Activated CD8-positive, alpha-beta T cell treated with anti-CD3 and anti-CD28 coated beads for 36 hours (primary cell): ENCODE measurements at places on chromosomes 11 and 22. TPM values are rescaled to one million over a fixed set of nuclear protein-coding genes. Genes with fewer than 3 reads are reported as not detected.
A peak's percentile ranks its signal among the peaks of the same experiment; 100 is the strongest.

The C22orf15 gene
- total RNA-seq: 2.1 TPM

The RASSF10 gene
- not detected for total RNA-seq

The C11orf86 gene
- not detected for total RNA-seq

The MRGPRX1 gene
- not detected for total RNA-seq

The VPREB1 gene
- not detected for total RNA-seq

The KCNE3 gene
- total RNA-seq: not detected

DNA sequence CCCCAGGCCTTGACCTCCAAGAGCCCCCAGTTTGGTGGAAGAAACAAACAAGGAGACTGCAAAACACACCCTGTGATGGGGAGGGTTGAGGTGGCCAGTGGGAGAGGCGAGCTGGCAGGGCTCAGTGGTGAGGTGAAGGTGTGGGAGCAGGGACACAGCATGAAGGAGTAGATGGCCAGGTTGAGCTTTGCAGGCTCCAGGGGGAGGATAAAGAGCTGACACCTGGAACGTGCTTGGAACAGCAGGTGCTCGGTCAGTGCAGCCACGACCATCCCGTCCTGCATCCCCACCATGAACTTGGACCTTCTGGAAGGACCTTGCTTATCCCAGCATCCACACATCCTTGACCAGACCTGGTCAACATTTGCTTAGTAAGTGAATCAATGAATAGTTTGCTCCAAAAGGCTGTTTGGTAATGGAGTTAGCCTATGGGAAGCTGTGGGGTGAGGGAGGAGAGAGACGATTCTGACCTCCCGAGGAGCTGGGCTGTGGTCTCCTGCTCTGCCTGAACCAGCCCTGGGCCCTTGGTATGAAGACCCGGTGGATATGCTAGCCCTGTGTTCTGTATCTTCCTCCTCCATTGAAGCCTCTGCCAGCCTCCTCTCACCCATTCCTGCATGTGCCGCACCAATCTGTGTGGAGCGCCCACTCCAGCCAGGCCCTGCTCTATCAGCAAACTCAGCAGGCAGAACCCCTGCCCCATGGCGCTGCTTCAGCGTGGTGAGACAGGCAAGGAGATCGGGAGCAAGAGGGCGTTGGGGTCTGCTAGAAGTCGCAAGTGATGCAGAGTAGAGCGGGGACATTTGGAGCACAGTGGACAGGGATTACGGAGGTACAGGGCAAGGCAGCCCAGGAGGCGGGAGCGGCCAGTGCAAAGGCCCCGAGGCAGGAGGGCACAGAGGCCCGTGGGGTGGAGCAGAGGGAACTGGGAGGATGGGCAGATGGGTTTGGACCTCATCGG is 9.9 kb downstream of the LINC01488 start:
- H3K36me3 ChIP-seq: no peaks in the 10 kb centered on the region
- H3K4me1 ChIP-seq: no peaks in the 10 kb centered on the region
- DNase-seq: no peak
- no peak overlapping the region for H3K27ac ChIP-seq

DNA sequence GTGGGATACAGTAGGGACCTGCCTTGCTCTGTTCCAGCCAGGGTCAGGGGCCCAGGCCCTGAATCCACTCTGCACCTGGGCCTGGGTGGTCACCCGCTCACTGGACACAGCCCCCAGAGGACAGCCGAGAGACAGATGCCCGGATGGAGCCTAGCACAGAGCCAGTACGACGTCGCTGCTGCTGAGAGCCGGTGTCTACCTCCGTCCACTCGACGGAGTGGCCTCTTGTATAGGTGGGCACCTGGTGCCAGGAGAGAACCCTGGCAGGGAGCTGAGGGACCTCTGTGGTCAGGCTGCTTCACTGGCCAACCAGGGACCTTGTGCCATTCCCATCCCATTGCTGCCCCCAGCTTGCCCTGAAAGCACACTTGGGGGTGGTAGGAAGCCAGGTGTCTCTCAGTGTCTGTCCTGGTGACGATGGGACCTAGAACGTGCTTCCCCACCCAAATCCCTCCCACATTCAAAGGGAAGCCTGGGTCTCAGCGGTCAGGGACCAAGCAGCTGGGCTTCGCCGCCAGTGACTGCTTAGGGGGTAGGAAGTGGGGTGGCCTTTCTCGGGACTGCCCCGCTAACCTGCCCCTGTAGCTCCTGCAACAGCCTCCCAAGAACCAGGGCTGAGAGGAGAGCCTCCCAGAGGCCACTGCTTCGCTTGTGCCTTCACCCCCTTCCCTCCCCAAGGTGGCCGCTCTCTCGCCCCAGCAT is 10.3 kb upstream of the CERK start:
- H3K27ac ChIP-seq: peak overlapping the region; percentile 87
- H3K36me3 ChIP-seq: no peaks in the 10 kb centered on the region
- DNase-seq: no peak
- H3K4me1 ChIP-seq: peaks cover 26% of the 10 kb centered on the region
- H3K27me3 ChIP-seq: no peaks in the 10 kb centered on the region

GRCh38 chr11:93591247-93591898 is 48.2 kb upstream of the SMCO4 start:
- H3K4me3 ChIP-seq: no peak overlapping the region
- DNase-seq: no peak
- no peaks in the 10 kb centered on the region for H3K4me1 ChIP-seq

- no peak overlapping the region for H3K4me3 ChIP-seq
- H3K36me3 ChIP-seq: no peaks in the 10 kb centered on the region
- H3K27me3 ChIP-seq: no peaks in the 10 kb centered on the region
- no peak for DNase-seq
These were observed 319.7 kb downstream of the DDX10 start for GRCh38 chr11:108984523-108984922.

GRCh38 chr11:75514596-75514995 is 11.1 kb downstream of the GDPD5 start:
- H3K36me3 ChIP-seq: no peaks in the 10 kb centered on the region
- no peak overlapping the region for H3K27ac ChIP-seq
- H3K4me3 ChIP-seq: no peak overlapping the region
- DNase-seq: no peak
- peaks cover 9% of the 10 kb centered on the region for H3K4me1 ChIP-seq
- no peaks in the 10 kb centered on the region for H3K27me3 ChIP-seq

DNA sequence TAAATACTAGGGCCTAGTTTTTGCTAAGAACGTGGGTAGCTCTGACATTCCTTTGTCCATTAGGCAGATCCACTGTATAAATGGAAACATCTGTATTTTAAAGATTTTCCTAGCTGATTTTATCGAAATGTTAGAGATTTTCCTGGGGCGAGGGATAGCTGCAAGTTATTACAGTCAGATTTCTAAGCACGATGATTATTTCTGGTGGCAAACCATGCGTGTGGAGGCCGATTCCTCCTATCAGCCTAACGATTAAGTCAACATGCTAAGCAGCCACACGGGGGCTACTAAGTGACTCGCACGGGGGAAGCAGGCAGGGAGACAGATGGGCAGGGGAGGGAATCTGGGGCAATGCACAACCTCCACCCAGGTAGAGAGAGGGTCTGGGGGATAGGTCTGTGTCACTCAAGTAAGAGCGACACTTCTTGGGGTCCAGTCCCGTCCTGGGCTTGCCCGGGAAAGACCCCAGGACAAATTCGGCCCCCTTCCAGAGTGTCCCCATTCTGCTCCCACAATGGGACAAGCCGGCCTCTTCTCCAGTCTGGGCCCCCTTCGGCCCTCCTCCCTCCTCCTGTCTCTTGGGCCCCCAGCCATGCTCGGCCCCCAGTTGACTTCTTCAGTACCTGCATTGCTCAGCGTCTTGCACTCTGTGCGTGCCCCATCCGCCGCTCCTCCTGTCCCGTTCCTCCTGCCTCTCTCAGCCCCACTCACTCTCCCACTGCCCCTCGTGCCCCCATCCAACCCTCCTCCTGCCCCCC is 571 bp downstream of the C11orf24 start:
- H3K27ac ChIP-seq: peak overlapping the region; percentile 90
- H3K36me3 ChIP-seq: peaks cover 20% of the 10 kb centered on the region
- no peaks in the 10 kb centered on the region for H3K27me3 ChIP-seq
- DNase-seq: peak; percentile 80
- H3K4me1 ChIP-seq: peaks cover 29% of the 10 kb centered on the region
- H3K4me3 ChIP-seq: peak overlapping the region; percentile 82

GRCh38 chr11:60315871-60316270 is 11.2 kb upstream of the MS4A6E start:
- H3K27ac ChIP-seq: no peak overlapping the region
- no peak overlapping the region for H3K4me3 ChIP-seq
- peaks cover 16% of the 10 kb centered on the region for H3K27me3 ChIP-seq
- H3K4me1 ChIP-seq: peaks cover 2% of the 10 kb centered on the region

DNA sequence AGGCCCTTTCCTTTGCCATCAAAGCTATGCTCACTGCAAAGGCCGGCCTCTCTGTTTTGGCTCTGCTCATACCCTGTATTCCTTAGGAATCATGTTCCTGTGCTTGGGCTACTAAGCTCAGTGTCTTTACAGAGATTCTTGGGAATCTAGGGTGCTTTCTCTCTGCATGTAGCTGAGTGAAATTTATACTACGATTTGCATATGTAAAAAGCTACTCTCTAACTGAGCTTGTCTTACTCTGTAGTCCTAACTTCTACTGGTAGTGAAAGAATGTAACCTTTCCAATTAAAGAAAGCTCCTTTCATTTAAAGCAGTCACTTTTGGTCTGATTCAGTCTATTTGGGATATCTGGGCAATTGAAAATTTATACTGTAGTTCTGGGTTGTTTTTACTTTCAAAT is 32.2 kb downstream of the DNHD1 start:
- no peak for DNase-seq
- H3K36me3 ChIP-seq: peaks cover 25% of the 10 kb centered on the region
- H3K27ac ChIP-seq: no peak overlapping the region
- no peak overlapping the region for H3K4me3 ChIP-seq

- H3K36me3 ChIP-seq: peaks cover 58% of the 10 kb centered on the region
- no peak overlapping the region for H3K4me3 ChIP-seq
- H3K27me3 ChIP-seq: no peaks in the 10 kb centered on the region
- no peak for DNase-seq
- H3K4me1 ChIP-seq: peaks cover 53% of the 10 kb centered on the region
These were observed 29.4 kb upstream of the PDE3B start for GRCh38 chr11:14614091-14614622.

GRCh38 chr11:17381156-17381555 is 7.3 kb downstream of the KCNJ11 start:
- H3K27me3 ChIP-seq: no peaks in the 10 kb centered on the region
- peaks cover 15% of the 10 kb centered on the region for H3K36me3 ChIP-seq
- H3K27ac ChIP-seq: no peak overlapping the region
- H3K4me3 ChIP-seq: no peak overlapping the region
- no peaks in the 10 kb centered on the region for H3K4me1 ChIP-seq

GRCh38 chr11:114040706-114041211 is 18.8 kb upstream of the ZBTB16 start:
- DNase-seq: no peak
- H3K4me3 ChIP-seq: no peak overlapping the region
- no peaks in the 10 kb centered on the region for H3K27me3 ChIP-seq

GRCh38 chr11:63889344-63889743 is 27.6 kb downstream of the RCOR2 start:
- peaks cover 67% of the 10 kb centered on the region for H3K4me1 ChIP-seq
- H3K36me3 ChIP-seq: peaks cover 10% of the 10 kb centered on the region
- peak overlapping the region; percentile 86 for H3K4me3 ChIP-seq
- H3K27ac ChIP-seq: peak overlapping the region; percentile 93

- no peaks in the 10 kb centered on the region for H3K4me1 ChIP-seq
- no peak overlapping the region for H3K4me3 ChIP-seq
- no peak for DNase-seq
- H3K27me3 ChIP-seq: no peaks in the 10 kb centered on the region
- H3K27ac ChIP-seq: no peak overlapping the region
These were observed 2.2 kb upstream of the APOC3 start for GRCh38 chr11:116827461-116827860.

- H3K36me3 ChIP-seq: no peaks in the 10 kb centered on the region
- H3K4me3 ChIP-seq: no peak overlapping the region
- DNase-seq: no peak
- H3K27ac ChIP-seq: no peak overlapping the region
- no peaks in the 10 kb centered on the region for H3K4me1 ChIP-seq
These were observed 93.6 kb downstream of the NELL1 start for GRCh38 chr11:20762980-20763379.

GRCh38 chr11:128900468-128900867 is 9.3 kb downstream of the KCNJ5 start:
- H3K4me1 ChIP-seq: peaks cover 4% of the 10 kb centered on the region
- H3K27ac ChIP-seq: no peak overlapping the region
- peaks cover 14% of the 10 kb centered on the region for H3K27me3 ChIP-seq
- no peaks in the 10 kb centered on the region for H3K36me3 ChIP-seq
- DNase-seq: no peak

DNA sequence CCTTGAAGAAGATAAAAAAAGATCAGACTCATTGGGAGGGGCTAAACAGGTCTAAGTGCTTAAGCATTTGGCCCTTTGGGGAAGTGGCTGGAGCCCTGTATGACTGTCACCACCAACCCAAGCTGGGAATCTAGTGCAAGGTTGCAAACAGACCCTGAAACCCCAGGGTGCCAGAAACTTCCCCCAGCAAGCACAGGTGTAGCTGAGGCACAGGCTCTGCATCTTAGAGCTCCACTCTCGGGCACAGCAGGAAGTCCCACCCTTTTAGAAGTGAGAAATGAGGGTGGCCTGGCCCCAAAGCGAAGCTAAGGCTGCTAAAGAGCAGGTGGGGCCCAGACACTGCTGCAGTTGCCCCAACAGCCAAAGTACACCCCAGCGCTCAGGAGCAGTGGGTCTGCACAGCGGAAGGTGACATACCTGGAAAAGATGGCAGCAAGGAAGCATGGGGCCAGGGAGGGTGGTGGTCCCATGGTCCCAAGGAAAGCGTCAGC is 5.8 kb upstream of the KDM2A start:
- H3K4me1 ChIP-seq: peaks cover 22% of the 10 kb centered on the region
- H3K4me3 ChIP-seq: no peak overlapping the region
- H3K27me3 ChIP-seq: no peaks in the 10 kb centered on the region

- peaks cover 6% of the 10 kb centered on the region for H3K36me3 ChIP-seq
- H3K27me3 ChIP-seq: no peaks in the 10 kb centered on the region
These were observed 58.4 kb downstream of the KIF18A start for GRCh38 chr11:28049338-28050216.

DNA sequence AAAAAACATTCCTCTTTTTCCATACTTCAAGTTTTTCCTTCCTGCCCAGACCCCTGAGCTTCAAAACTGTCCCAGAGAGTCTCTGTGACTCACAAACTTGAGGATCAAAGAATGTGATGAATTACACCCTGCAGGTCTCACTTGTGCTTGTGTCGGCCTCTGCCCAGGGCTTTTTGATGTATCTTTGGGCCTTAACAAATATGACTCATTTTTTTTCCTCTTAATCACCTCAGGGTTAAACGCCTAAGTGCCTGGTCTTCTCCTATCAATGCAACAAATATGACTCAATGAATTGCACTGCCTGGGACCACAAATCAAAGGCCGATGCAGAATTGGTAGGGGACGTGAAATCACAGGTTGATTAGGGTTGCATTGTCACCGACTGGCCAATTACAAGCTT is 267.7 kb downstream of the LARGE1 start:
- H3K4me1 ChIP-seq: no peaks in the 10 kb centered on the region
- no peak overlapping the region for H3K4me3 ChIP-seq
- H3K27ac ChIP-seq: no peak overlapping the region
- DNase-seq: no peak
- no peaks in the 10 kb centered on the region for H3K36me3 ChIP-seq
- H3K27me3 ChIP-seq: no peaks in the 10 kb centered on the region

- H3K36me3 ChIP-seq: peaks cover 18% of the 10 kb centered on the region
- H3K27ac ChIP-seq: no peak overlapping the region
- H3K4me1 ChIP-seq: peaks cover 42% of the 10 kb centered on the region
- H3K4me3 ChIP-seq: peak overlapping the region; percentile 46
- H3K27me3 ChIP-seq: no peaks in the 10 kb centered on the region
These were observed 1.3 kb upstream of the ZDHHC8 start for GRCh38 chr22:20130319-20130718.

- no peak overlapping the region for H3K4me3 ChIP-seq
- no peak for DNase-seq
- peaks cover 12% of the 10 kb centered on the region for H3K36me3 ChIP-seq
- peak overlapping the region; percentile 1 for H3K27ac ChIP-seq
These were observed 21.9 kb downstream of the RELT start for GRCh38 chr11:73398132-73398526.
